Anterior cingulate cortex (tissue), 58 donors: ENCODE measurements at places on chromosomes 11 and 22.

DNA sequence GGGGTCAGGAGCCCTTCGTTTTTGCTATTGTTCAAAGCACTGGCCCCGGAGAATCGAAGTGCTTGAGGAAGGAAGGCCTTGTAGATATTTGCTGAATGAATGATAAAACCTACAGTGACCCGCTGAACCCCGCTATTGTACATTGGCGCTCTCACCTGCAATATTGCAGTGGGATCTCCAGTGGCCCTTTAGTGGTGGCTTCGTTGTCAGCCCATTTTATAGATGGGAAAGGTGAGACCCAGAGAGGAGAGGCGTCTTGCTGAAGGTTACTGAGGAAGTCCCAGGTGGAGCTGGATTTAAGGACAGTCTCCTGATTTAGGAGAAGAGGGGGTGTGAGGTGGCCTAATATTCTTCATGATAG, 1.2 kb downstream of the CDC42EP2 start:
- no peak for DNase-seq

- DNase-seq: no peak
These were observed 83.7 kb downstream of the TRAF6 start for GRCh38 chr11:36426226-36426848.

GRCh38 chr11:19952116-19952605, 208.1 kb downstream of the DBX1 start:
- DNase-seq: no peak

DNA sequence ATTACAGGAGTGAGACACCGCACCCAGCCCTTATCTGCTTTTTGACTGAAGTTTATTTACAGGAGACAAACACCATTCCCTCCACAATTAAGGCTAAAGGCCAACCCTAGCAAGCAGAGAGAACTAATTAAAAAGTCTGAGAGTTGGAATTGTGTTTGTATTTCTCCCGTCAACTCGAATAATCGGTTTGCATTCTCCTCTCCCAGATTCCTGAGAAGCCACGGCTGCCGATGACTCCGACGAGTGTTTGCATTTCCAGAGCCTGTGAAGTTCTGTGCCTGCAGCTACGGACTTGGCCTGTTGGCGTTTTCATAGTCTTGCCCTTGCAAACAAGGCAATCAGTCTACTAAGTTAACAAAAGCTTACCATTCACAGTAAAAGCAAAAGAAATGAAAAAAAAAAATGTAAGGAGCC, 73.2 kb upstream of the NUP50 start:
- no peak for DNase-seq

GRCh38 chr22:25002241-25002985, 49.9 kb downstream of the KIAA1671 start:
- no peak for DNase-seq

DNA sequence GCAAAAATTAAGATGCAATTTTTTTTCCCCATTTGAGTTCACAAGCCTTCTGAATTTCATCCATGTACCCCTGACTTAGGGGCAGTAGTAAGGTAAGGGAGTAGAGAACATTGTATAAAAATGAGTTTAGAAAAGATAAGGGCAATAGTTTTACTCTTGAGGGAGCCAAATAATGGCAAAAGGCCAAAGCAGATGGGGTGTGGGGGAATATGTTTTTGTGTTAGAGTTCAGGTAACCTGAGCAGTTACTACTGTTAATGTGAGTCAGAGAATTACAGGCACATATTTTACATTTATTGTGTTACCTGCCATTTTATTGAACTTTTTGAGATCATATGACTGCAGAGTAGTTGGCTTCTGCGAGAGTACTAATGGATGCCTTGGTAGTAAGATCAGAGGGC, 3.1 kb downstream of the EED start:
- DNase-seq: no peak

DNA sequence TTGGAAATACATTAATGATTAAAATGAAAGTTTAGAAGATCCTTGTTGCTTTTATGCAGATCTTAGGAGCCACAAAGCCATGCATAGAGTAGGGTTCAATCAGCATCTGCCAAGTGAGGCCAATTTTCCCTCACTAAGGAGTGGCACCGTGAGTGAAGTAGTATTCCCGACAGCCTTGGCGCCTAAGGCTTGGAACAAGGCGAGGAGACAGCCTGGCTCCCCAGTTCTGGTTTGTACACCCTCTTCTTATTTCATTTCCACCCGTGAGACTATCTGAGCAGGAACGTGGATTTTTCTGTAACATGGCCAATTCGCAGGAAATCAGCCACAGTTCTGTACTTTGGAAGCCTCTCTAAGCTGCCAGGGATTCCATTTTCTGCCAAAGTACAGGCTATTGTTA, 22.6 kb downstream of the FADS2 start:
- no peak for DNase-seq

GRCh38 chr11:123055191-123055901, 6.6 kb downstream of the HSPA8 start:
- no peak for DNase-seq

DNA sequence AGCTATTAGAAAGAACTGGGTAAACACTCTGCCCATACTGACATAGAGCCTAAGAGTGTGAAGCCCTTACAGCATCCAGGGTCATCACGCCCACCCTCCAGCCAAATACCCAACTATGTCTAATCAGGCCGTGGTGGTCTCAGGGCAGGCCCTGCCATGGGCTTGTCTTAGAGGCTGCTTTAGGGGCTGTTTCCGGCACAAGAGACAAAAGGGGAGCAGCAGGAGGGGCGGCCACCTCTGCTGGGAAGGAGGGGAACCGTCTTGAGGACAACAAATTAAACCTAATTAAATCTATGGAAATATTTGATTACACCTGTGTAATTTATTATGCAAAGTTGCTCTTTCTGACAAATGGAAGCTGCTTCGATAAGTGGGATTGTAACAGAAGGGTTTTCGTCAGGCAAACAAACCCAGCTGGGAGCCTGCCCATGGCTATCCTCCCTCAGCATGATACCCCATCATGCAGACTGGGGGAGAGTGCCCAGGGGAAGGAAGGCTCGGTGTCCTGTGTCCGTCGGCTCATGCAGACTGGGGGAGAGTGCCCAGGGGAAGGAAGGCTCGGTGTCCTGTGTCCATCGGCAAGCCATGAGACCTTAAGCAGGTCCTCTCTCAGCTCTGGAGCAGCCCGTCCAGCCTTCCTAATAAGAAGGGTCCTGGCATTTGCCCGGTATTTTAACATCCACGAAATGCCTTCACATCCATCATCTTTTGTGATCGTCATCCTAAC, 163.6 kb upstream of the B3GAT1 start:
- no peak for DNase-seq

- DNase-seq: no peak
These were observed 3.5 kb downstream of the CD151 start for GRCh38 chr11:836274-836673.

DNA sequence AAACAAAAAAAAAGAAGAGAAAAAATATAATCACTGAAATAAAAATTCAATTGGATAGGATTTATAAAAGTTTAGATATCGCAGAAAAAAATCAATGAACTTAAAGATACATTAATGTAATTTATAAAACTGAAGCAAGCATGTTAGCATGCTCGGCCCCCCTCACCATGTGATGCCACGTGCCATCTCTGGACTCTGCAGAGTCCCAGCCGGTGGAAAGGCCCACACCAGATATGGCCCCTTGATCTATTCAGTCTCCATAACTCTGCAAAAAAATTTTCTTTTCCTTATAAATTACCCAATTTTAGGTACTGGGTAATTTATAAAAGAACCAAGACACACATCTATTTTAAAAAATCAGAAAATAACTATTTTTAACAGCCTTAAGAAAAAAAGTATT, 476.0 kb upstream of the ANO3 start:
- DNase-seq: no peak

- no peak for DNase-seq
These were observed 14.4 kb downstream of the GRAP2 start for GRCh38 chr22:39915295-39915726.

GRCh38 chr11:33157103-33158027, 3.9 kb downstream of the CSTF3 start:
- DNase-seq: no peak
